PC-3 (cell line): ENCODE measurements at places on chromosomes 6 and 20. TPM values are rescaled to one million over a fixed set of nuclear protein-coding genes. Genes with fewer than 3 reads are reported as not detected.

ARMC2 gene
- 0.29 and 1.1 TPM in 2 replicates for total RNA-seq

DNA sequence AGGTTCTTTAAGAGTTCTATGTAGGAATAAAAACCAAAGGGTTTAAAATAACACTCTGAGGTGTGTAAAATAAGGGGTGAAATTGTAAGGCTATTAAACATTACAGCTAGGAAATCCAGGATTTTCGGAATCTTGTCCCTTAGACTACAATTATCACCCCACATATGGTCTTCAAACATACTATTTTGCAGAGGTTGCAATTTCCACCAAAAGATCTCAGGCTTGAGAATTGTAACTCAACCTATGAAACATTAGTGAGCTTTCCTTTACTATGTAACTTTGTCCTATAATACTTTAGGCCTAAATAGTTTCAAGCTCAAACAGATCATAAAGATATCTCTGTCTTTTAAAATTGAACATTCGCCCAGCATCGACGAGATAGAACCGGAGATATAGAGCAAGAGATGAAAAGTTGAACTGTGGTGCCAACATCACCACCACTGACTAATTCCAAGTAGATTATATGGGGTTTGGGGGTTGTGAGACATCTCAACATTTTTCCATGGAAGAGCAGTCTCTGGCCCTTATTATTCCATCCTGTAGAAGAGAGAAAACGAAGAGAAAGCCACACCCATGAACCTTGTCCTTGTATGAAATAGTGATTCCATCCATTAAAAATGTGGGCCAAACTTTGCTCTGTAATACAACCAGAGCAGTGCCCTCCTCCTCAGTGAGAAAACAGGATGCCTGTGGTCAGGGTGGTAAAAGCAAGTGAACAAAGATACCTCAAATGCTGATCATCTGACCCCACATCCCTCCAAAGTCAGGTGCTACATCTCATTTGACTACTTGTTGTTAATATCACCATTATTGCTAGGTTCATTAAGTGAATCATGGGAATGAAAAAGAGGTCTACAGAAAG is 284.5 kb upstream of the GJE1 start:
- DNase-seq = peak; percentile 75

DNA sequence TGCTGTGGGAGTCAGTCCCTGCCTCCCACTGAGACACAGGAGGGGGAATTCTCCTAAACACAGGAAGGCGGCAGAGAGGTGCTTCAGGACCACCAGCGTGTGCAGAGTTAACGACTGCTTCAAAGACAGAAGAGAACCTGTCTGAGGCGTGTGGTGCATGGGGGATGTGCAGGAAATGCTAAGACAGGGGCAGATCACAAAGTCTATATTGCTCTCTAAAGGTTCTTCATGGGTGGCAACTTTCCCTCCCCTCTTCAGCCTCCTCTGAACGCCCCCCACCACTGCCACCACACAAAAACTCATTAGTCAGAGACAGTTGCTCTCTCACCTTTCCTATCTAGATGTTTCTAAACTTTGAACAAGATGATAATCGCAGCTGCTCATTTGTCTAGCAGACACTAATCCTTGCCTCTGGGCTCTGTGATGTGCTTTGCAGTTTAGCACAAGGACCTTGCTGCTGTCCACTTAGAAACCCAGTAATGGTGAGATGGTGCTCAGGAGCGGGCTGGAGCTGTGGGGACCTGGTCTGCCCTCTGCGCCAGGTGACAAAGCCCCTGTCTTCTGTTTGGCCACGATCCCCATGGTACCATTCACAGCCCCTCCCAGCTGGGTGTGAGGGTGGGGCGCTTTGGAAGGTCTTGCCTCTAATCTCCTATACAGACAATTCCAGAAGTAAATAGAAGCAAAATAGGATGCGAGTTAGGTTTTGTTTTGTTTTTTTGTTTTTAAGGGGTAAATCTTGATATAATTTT is 219.6 kb downstream of the NRN1 start:
- DNase-seq = no peak

DNA sequence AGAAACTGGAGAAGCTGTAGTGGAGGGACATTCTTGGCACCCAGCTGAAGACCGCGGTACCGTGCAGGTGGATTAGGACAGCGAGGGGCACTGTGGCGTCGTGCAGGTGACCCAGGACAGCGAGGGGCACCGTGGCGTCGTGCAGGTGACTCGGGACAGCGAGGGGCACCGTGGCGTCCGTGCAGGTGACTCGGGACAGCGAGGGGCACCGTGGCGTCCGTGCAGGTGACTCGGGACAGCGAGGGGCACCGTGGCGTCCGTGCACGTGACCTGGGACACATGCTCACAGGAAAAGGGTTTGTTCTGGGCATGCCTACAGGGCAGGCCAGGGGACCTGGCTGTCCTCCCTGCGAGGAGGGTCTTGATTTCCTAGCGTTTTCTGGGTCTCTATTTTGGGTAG is 29.2 kb upstream of the SMOC2 start:
- DNase-seq = no peak
